Bronchial epithelial cell (primary cell): ENCODE measurements at places on chromosomes 3 and 15. TPM values are rescaled to one million over a fixed set of nuclear protein-coding genes. Genes with fewer than 3 reads are reported as not detected.

DNA sequence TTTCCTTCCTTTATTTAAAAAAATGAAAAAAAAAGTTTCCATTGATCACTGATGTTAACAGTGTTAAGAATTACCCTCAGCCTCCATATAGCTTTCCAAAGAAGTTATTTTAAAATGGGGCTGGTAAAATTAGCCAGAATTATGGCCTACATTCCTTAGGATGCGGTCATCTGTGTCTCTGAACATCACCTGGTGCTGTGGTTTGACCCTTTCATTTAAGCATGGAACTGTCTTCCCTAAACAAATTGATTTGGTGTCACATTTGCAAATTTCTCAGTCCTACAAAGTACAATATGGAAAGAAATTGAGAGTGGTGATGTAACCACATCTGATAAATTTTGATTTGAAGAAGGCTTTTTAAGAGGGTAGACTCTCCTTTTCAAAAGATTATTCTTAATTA is 40.3 kb upstream of the ZPLD1 start:
- peak; percentile 23 for DNase-seq

The ARL6IP5 gene
- total RNA-seq = 37.6 and 39.3 TPM in 2 replicates

The RBPMS2 gene
- not detected in 2 replicates for total RNA-seq

- peak; percentile 91 for DNase-seq
Measured at GRCh38 chr15:30962079-30962478, 29.3 kb downstream of the MTMR10 start.

DNA sequence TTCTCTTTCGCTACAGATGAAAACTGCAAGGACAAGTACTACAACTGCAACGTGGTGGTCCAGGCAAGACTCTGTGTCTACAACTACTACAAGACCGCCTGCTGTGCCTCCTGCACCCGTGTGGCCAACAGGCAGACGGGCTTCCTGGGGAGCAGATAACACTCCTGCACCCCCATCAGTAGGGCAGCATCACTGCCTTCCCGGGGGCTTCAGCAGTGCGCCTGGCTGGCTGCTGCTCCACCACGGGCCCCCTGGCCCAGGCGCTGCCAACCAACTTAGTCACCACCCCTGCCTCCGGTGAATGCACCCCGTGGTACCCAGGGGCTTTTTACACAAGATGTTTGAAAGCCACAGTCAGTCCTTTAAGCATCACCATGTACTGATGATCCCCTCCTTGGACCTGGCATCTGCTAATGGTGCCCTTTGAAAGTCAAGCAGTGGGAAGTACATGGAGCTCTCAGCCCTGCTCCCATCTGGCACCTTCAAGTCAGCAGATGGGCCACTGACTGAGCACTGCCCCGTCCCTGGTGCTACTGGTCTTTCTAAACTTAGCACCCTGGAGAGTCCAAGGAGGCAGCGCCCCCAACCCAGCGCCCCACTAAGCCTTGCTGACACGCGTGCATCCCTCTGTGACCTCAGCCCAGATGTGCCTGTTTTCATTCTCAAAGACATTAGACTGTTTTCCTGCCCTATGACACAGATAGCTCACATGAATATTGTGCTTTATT is 33.0 kb upstream of the NR2E3 start:
- DNase-seq = no peak

The TBL1XR1 gene
- 203 and 270 TPM in 2 replicates for total RNA-seq

The MKRN2OS gene
- total RNA-seq = 2.1 and 3.7 TPM in 2 replicates

DNA sequence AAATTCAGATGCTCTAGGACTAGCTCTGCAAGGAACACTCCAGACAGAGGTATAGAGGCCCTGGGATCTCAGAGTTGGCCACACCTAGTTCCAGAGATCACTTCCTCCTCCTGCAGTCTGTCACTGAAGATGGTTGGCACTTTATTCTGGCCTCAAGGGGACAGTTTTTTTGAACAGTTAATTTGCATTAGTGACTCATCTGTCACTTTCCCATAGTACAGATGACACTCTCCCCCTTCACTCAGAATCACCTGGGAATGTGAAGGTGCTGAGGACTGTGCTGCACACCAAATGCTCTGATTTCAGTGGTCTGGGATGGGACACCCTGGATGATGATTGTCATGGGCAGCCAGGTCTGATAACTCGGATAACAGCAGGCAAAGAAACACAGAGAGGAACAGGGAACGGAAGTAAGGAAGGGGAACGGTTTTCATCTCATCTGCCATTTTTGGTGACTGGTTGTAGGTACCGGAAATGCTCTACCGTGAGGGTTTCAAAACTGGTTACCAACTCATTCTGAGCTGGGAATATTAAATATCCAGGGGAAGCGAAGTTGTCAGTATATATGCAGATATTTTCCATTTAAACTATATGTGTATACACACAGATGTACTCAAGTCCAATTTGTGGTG is 232.5 kb upstream of the ST8SIA2 start:
- DNase-seq = no peak

- DNase-seq = peak; percentile 53
Measured at GRCh38 chr15:40274350-40275274, 8.3 kb downstream of the ANKRD63 start.

DNA sequence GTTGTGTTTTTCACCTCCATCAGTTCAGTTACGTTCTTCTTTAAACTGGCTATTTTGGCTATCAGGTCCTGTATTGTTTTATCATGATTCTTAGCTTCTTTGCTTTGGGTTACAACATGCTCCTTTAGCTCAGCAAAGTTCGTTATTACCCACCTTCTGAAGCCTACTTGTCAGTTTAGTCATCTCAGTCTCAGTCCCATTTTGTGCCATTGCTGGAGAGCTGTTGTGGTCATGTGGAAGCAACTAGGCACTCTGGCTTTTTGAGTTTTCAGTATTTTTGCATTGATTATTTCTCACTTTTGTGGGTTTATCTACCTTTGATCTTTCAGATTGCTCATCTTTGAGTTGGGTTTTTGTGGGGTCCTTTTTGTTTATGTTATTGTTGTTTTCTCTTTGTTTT is 151.3 kb downstream of the CFAP20DC start:
- no peak for DNase-seq

DNA sequence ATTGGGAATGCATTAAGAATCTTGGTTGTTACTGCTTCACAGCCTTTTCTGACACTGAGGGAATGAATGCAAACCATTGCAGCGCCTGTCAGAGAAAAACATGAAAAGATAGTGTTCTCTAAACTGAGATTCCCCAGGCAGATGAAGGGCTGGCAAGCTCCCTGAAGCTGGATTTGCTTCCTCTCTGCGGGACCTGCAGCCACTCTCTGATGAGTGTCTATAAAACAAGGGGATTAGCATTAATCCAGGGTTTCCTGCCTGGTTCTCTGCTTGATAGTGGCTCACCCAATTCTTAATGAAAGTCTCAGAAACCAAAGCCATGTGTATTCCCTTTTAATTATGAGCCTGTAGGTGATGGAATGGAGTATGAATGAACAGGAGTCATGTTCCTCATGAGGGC is 344.3 kb upstream of the UMPS start:
- DNase-seq = no peak
